ENCODE measurements at places on chromosomes 6 and 20.

DNA sequence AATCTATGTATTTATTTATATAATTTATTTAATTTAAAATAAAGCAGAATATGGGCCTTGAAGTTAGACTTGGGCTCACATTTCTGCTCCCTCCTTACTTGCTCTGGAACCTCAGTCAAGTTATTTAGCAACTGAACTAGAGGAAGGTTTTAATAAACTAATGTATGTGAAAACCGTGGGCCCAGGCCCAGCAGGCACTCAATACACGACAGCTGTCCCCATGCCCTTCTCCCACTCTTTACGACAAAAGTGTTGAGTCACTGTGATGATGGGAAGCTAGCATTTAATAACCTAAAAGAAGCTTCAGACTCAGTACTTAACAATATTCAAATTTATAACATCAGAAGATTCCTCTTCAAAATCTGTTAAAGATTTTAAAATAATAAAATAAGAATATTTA, 46.7 kb downstream of the SERAC1 start:
- DNase-seq: no peak

DNA sequence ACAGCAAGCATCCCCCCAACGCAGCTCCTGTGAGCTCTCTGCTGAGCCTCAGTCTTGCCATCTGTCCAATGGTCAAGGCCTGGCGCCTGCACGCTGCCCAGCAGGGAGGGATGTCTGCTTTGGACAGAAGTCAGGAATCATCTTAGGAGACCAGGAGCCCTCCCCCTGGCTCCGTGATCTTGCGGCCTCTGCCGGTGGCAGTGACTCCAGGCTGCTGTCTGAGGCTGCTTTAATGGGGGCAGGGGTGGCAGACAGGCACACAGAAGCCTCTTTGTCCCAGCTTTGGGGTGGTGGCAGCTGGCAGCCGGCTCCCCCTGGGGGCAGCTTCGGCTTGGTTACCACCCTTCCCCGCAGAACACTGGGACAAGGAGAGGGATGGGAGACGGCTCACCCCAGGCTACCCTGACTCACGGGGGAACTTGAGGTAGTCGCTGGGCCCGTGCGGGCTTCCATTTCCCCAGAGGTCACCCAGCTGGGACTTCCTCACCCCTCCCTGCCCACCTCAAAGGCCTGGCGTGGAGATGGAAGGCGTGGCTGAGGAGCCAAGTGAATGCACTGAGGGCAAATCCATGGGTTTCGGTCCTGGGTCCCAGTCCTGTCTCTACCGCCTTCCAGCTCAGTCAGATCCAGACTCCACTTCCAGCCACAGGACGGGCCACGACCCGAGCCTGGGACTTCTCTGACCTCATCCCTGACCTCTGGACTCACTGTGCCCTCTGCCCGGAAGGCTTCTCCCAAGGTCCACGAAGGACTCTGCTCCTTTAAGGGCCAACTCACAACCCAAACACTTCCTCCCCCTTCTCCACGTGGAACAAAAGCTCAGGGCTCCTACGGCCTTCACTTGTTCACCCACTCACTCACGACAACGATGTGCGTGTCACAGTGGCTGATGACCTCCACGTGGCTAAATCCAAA, 14.8 kb downstream of the PEDS1 start:
- peak; percentile 80 for DNase-seq

GRCh38 chr6:89492025-89492640, 59.2 kb downstream of the ANKRD6 start:
- no peak for DNase-seq

GRCh38 chr20:2469991-2470422, 582 bp downstream of the SNRPB start:
- DNase-seq: peak; percentile 37

DNA sequence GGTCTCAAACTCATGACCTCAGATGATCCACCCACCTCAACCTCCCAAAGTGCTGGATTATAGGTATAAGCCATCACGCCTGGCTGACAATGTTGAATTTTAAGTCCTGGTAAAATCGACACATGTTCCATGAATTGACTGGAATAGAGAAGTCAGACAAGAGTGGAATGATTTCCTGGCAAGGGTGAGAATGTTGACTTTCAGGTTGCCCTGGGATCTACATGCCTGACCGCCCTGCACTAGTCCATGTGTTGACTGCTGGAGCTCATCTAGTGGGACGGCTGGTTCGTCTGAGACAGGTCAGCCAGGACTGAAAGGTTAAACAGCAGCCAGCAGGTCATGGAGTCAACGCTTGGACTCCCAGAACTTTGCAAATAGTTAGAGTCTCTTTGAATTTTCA, 88.8 kb downstream of the SASH1 start:
- DNase-seq: no peak

Measured in H4 (cell line).